ENCODE measurements at places on chromosomes 6 and 20.

GRCh38 chr20:63751471-63752271, 12.1 kb downstream of the SLC2A4RG start:
- DNase-seq: no peak

DNA sequence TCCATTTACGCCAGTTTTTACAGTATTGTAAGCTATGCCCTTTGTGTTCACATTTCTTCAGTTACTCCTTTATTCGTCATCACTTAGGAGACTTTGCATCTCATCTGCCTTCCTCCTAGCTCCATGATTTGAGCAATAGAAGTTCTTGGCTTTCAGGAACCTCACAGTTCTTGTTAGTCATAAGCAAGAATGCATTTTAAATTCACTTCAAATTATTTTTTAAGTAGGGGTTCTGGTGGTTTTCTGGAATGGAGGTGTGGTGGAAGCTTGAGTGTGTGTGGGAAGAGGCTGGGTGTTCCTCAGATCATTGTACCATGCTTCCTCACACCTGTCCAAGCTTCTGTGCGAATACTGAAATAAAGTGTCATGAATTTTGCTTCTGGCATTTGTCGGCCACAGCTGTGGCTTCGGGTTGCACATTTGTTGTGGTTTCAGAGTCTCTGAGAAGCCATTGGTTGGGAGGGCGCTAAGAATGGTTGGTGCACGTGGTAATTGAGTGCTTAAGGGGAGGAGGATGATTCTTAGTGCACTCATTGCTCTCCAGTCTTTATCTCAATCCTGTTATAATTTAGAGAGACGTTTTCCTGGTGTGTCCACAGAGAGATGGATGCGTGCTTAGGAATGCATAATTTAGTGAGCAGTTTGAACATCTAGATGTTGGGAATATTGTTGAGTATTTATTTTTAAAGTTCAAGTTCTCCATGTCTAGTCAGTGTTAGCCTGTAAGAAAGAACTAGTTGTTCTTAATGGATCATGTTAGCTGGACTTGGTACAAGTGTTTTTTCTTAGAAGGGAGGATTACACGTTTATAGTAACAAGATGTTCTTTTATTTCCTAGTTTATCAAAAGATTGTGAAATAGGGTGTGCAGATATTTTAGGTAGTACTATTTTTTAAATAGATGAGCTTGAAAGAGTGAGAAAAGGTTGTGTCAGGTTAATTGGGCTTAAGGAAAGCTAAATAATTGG, 31.9 kb downstream of the FOXO3 start:
- peak; percentile 53 for DNase-seq

GRCh38 chr6:149445095-149445466, 39.7 kb downstream of the ZC3H12D start:
- no peak for DNase-seq

- no peak for DNase-seq
Measured at GRCh38 chr6:164086076-164086887, 671.8 kb downstream of the QKI start.

DNA sequence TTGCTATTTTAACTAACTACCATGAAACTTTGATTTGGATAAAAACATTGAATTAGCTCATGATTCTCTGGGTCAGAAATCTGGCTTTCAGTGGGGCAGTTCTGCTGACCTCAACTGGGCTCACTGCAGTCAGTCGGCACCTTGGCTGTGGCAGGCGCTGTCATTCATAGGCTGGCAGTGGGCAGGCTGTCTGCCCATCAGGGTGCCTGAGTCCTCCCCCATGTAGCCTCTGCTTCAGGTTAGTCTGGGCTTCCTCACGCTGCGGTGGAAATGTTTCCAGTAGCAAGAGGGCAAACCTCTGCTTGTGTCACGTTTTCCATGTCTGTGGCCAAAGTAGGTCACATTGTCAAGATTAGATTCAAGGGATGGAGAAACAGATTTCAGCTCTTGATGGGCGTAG, 251.0 kb upstream of the TCF21 start:
- no peak for DNase-seq

- DNase-seq: peak; percentile 71
Measured at GRCh38 chr6:142945049-142945445, at the start of gene HIVEP2. TSS of gene HIVEP2 (minus strand) at chr6:142945176. CDS start at chr6:142774738, 170,438 bp downstream.

- DNase-seq: no peak
Measured at GRCh38 chr6:134689641-134690040, 260.3 kb downstream of the ALDH8A1 start.

DNA sequence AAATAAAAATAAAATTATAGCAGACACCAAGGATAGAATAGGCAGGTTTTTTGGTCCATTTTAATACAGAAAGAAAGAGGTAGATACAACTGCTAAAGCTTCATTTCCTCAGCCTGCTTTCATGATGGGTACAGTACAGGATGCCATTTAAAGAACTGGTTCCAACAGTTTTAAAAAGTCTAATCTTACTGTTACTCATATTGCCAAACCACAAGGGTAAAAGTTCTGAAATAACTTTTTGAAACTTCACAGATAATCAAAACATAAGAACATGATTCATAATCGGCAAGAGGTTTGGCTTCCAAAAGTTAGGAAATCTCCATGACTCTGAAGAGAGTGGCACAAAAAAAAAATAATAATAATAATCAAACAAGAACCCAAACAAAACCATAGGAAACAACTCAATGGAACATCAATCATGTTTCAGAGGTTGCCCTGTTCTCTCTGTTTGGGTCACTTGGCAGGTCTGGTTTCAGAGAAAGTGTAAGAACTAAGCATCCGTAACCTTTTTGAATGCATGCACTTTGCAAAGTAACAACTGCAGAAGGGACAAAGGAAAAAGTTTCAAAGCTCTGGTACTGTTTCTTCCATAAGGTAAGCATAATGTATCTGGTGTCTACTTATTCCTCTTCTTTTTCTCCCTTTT, 79.7 kb downstream of the SMLR1 start:
- no peak for DNase-seq

All from fibroblast of skin of left quadriceps (primary cell).